SHP77 treated with DMSO at 0.1 percent for 48 hours (cell line): ENCODE measurements at places on chromosomes 4 and X.

DNA sequence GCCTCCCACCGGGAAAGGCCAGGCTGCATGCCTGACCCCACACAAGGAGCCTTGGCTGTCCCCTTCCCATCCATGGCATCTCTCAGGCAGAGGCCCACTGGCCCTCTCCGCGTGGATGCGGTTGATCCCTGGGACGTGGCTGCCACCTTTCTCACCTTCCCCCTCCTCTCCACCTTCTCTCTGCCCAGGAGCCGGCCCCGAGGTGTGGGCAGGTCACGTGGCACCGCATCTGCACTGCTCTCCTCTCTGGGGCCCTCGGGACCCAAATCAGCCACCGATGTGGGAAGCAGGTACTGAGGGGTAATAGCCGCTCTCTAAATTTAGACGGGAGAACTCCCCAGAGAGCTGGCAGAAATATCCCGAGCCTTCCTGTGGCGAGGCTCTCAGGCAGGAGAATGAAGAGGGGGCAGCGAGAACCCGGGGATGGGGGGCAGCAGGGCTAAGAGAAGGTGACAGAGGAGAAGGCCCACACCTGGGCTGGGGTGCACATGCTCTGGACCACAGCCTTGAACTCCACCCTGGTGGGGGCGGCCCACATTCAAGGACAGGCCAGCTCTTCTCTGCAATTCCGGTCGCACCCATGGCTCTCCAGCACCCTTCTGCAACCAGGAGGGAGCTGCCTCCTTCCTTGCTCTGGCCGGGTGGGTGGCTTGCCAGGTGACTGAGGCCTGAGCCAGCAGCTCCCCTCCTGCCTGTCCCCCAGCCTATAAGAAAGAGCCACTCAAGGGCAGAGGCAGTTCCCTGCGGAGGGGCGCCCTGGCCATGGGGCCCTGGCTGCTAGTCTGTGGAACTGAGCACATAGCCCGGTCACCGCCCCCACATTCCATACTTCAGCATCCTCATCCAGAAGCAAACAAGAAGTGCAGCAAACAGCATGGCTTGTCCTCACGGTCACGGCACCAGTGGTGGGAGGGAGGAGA, 9.6 kb upstream of the DUSP9 start:
- DNase-seq, result no peak

- DNase-seq, result peak; percentile 3
These were observed 7.6 kb downstream of the FABP2 start for GRCh38 chr4:119314356-119314755.

GRCh38 chr4:76795243-76795642, 102.7 kb downstream of the SOWAHB start:
- DNase-seq, result no peak

DNA sequence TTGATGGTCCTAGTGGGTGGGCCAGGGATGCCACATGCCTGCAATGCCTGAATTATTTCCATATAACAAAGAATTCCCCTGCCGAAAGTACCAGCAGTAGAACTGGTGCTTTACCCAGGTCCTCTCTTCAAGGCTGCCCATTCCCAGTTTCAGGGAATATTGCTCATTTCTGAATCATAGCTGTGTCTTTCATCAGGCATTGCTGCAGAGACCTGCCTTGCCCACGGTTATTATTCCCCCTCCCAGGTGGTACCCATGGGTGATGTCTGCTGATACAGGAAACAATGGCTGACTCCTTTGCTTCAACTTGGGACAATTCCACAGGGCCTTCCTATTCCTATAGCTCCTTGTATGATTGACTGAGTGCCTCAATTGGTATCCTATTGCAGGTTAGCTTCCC, 9.7 kb upstream of the IQCM start:
- DNase-seq, result no peak

DNA sequence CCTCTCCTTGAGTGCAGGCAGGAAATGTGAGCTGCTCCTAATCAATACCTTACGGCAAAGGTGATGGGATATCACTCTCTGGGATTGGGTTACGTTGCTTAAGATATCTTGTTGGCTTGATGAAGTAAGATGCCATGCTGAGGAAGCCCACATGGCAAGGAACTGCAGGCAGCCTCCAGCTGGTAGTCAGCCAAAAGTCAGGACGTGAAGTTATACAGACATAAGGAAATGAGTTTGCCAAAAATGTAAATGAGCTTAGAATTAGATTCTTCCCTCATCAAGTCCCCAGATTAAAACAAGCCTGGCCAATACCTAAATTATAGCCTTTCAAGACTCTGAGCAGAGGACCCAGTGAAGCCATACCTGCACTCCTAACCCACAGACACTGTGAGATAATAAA, 155.0 kb downstream of the QDPR start:
- DNase-seq, result no peak

DNA sequence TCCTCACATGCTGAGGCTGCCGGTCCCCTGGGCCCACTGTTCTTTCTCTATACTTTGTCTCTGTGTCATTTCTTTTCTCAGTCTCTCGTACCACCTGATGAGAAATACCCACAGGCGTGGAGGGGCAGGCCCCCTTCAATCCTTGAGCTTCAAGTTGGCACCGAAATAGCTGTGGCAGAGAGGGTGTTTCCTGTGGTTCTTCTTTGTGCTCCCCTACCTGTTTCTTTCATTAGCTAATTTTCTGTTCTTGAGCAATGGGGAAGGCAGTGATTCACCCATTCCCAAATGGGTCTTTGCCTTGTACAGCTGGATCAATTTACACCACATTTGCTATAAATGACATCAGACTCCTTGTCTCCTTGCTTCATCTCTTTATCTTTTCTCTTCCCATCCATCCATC, 2.1 kb upstream of the CYSLTR1 start:
- DNase-seq, result no peak

DNA sequence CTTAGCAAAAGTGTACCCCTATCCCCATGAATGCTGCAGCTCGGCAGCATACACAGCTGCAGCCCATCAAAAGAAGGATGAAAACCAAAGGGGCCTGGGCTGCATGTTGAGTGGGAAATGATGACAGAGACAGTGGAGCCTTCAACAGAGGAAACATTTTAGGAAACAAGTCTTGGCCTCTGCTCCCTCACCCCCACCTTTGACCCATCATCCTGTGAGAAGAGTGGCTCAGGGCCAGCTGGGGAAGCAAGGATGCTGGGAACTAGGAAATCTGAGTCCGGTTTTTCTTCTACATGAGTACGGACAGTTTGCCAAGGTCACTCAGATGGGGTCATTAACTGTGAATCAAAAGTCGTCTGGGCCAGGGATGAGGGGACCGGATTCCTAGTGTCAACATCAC, 37.2 kb downstream of the IDS start:
- DNase-seq, result no peak

DNA sequence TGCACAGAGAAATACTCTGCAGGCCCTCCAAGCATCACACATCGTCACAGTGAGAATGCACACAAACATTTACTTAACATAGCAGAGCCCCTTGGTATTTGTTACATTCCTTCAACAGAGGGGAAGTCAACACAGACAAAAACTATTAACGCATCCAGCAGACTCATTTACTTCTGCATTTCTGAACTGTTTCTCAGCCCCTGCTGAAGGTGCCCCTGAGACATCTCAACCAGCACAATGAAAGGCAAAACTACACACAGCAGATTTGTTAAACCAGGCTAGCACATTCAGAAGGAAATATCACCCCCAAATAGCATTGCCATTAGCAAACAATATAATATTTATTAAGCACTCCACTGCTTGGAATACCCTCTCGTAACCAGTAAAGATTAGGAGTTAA, 367.0 kb downstream of the RAB28 start:
- DNase-seq, result no peak

GRCh38 chr4:130288576-130288975, 1192.6 kb downstream of the C4orf33 start:
- no peak for DNase-seq

- DNase-seq, result no peak
These were observed 197.6 kb downstream of the SNCA start for GRCh38 chr4:89639395-89639794.

DNA sequence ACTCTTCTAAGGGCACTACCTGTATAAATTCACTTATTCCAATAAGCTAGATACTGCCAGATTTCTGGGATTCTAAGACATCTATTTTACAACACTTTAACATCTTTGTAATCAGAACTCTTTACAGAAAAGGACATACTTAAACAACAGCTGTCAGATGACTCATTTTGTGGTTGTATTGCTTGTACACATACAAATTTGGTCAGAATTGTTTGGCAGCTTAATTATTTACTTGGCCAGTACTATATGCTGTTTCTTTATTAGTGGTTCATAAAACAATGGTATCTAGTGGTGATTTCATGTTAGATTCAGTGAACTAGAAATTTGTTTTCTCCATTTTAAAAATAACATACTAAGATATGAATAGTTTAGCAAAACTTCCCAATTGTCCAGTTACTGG, 27.2 kb downstream of the PALLD start:
- no peak for DNase-seq

DNA sequence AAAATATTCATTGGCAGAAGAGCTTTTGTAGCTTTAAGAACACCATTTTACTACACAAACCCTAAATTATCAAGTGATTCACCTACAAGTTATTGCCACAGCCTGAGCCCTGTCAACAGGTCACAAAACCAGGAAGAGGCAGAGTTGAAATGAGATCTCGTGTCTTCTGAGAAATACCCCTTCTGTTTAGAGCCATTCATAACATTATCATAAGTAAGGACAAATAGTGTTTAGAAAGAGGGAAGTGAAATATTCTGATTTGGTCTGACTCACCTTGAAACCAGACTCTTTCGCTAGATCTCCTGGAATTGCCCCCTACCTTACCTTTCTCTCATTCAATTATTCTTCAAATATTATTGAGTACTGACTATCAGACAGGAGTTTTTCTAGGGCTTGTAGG, 5.9 kb downstream of the ETDB start:
- DNase-seq, result no peak

DNA sequence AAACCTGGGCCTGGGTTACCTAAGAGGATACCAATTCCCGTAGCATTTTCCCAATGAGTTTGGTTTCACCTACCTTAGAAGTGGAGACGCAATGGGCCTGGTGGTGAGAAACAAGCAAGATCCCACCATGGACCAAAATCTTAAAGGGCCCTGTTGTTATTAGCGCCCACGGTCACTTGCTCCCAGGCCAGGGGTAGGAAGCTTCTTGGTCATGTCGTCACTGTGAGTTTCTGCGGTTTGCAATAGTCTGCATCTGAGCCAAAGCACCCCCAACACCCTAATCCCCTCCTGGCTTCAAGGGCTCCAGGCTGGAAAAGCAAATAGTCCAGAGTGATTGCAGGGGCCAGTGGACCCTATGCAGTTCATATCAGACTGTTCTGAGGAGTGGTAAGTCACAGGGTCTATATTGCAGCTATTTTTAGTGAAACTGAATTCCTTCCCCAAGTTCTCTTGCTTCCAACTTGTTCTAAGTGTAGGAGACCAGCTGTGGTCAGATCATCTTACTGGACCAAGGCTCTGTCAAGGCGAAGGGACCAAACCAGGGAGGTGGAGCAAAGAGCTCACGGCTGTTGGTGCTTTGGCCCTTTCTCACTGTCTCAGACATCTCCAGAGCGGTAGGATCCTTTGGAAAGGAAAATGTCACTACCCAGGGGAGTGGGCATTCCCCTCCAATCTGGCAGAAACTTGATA, 307.9 kb upstream of the F9 start:
- DNase-seq, result no peak

GRCh38 chrX:19760345-19760744, 127.1 kb downstream of the SH3KBP1 start:
- no peak for DNase-seq

DNA sequence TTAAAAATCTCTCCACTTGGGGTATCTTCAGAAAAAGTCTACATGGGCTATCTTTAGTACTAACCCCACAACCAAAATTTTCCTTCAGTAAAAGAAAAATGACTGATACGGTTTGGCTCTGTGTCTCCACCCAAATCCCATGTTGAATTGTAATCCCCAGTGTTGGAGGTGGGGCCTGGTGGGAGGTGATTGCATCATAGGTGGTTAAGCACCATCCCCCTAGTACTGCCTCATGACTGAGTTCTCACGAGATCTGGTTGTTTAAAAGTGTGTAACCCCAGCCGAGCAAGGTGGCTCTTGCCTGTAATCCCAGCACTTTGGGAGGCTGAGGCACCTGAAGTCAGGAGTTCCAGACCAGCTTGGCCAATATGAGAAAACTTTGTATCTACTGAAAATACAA, 66.8 kb downstream of the USP46 start:
- DNase-seq, result no peak

GRCh38 chr4:18798123-18798522, 776.6 kb upstream of the LCORL start:
- DNase-seq, result no peak

GRCh38 chrX:15221321-15221720, 48.6 kb downstream of the ASB9 start:
- no peak for DNase-seq

- DNase-seq, result no peak
These were observed 19.5 kb upstream of the PACRGL start for GRCh38 chr4:20680736-20681135.

DNA sequence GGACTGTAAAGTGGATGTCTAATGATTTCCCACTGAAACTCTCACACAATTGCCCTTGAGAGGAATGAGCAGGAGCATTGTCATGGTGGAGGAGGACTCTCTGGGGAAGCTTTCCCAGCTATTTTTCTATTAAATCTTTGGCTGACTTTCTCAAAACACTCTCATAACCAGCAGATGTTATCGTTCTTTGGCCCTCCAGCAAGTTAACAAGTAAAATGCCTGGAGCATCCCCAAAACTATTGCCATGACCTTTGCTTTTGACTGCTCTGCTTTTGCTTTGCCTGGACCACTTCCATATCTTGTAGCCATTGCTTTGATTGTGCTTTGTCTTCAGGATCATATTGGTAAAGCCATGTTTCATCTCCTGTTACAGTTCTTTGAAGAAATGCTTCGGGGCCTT, 120.2 kb upstream of the PDE5A start:
- no peak for DNase-seq

GRCh38 chr4:82352825-82353366, 20.9 kb downstream of the HNRNPD start:
- DNase-seq, result no peak

DNA sequence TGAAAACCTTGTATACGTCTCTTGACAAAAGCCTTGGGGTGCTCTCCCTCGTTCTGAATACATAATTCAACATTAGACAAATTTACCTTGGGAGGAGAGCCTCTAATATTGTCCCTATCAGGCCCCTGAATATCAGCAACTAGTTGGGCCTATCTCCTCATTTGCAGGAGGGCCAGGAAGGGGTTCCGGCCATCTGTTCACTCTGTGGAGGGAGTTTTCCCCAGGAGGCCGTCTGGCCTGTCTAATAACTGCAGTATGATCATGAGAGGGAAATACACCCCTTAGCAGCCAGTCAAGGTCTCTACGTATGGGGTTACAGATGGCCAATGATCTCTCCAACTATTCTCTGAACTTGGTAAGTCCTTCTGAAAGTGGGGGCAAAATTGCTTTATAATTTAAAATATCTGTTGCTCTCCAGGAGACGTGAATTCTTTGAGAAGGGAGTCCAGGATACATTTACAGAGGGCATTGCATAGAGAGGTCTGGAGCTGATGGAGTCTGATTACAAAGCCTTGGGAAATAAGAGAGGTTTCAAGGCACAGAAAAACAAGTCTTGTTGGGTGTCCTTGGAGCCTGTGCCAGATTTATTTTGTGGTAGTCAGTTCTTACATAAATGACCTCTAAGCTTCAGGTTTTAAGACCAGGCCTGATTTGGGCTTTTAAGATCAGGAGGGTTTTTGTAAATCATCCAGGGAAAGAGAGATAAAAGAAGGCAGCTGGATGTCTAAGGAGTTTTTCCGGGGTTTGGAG, 48.2 kb upstream of the UXT start:
- no peak for DNase-seq
